ENCODE measurements at places on chromosomes 11 and 22. TPM values are rescaled to one million over a fixed set of nuclear protein-coding genes. Genes with fewer than 3 reads are reported as not detected.

The E2F8 gene
- total RNA-seq: 41.9 TPM

The LUZP2 gene
- total RNA-seq: not detected

The OR8D1 gene
- total RNA-seq: not detected

The SCN2B gene
- not detected for total RNA-seq

The LRRC74B gene
- total RNA-seq: not detected

The PRDM11 gene
- 2.8 TPM for total RNA-seq

The LARGE2 gene
- total RNA-seq: 0.36 TPM

The GAB2 gene
- total RNA-seq: 85.2 TPM

The C11orf87 gene
- total RNA-seq: not detected

The SGSM1 gene
- 0.18 TPM for total RNA-seq

The CFAP300 gene
- total RNA-seq: not detected

The OR11H1 gene
- total RNA-seq: not detected

The KDELR3 gene
- 1.3 TPM for total RNA-seq
